Thymus (tissue), 14 donors: ENCODE measurements at places on chromosomes 13 and 19. TPM values are rescaled to one million over a fixed set of nuclear protein-coding genes. Genes with fewer than 3 reads are reported as not detected.

Gene CLIP3
- 3.6 TPM for total RNA-seq

Gene CCDC70
- total RNA-seq: not detected

Gene LRRC63
- total RNA-seq: 1.2 TPM

Gene PGLYRP2
- total RNA-seq: 0.71 TPM

Gene ZNF555
- 4.2 TPM for total RNA-seq

Gene FLT3LG
- total RNA-seq: 22.3 TPM

GRCh38 chr19:40474737-40475136 is 7.9 kb downstream of the SPTBN4 start:
- no peak for DNase-seq
- H3K27ac ChIP-seq: no peak overlapping the region
- peaks cover 6% of the 10 kb centered on the region for H3K27me3 ChIP-seq
- H3K4me1 ChIP-seq: no peaks in the 10 kb centered on the region
- H3K36me3 ChIP-seq: no peaks in the 10 kb centered on the region

DNA sequence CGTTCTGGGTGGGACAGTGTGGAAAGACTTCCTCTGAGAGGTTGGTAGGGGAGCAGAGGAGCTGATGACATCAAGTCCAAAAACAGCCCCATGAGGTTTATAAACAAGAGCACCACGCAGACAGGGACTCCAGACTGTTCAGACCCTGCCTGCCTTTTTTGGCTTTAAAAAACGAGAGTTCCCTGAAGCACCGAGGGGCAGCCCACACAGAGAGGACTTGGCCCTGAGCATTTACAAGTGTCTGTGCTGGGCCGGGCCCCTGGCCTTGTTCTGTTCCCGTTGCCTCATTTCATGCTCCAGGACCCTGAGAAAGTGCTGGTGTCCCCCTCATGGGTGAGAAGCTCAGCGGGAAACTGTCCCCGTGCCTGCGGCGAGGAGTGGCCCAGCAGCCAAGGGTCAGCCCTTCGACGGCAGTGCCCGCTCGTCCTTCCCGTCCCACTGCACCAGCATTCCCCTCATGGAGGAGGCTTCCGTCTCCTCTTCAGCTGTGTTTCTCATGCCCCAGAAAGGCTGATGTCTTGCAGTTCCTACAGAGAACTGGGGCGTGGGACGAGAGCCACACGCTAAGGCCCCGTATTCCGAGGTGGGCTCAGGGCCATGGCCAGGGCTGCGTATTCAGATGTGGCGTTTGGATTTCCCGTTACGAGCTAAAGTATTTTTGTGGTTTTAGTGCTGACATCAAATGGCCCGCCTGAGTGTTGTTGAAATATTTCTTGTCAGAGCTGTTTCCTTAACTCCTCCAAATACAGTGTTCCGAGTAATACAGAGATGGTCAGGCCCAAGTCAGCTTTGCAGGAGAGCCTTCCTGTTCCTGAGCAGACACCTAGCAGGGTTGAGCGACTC is 93.5 kb downstream of the ATP11A start:
- no peak overlapping the region for H3K27ac ChIP-seq
- no peak for DNase-seq
- H3K4me1 ChIP-seq: no peaks in the 10 kb centered on the region
- H3K27me3 ChIP-seq: no peaks in the 10 kb centered on the region
- peaks cover 5% of the 10 kb centered on the region for H3K36me3 ChIP-seq
- H3K4me3 ChIP-seq: no peak overlapping the region
